ENCODE measurements at places on chromosomes 3 and 15.

DNA sequence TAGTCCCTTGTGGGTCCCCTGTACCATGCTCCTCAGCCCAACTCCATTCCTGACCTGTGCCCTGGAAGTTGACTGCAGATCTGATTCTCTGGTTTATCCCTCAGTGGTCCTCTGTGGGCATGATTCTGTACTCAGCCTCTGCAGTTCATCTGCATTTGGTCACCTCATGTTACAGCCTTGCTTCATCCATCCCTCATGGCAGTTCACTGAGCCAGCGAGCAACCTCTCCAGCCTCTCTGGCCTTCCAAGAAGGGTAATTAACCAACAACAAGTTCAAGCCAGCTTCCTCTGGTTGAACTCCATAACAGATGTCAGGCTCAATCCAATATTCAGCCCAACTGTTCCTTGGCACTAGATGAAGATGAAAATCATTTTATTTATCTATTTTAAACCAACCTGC lies 509.5 kb downstream of the NTRK3 start:
- DNase-seq: no peak

DNA sequence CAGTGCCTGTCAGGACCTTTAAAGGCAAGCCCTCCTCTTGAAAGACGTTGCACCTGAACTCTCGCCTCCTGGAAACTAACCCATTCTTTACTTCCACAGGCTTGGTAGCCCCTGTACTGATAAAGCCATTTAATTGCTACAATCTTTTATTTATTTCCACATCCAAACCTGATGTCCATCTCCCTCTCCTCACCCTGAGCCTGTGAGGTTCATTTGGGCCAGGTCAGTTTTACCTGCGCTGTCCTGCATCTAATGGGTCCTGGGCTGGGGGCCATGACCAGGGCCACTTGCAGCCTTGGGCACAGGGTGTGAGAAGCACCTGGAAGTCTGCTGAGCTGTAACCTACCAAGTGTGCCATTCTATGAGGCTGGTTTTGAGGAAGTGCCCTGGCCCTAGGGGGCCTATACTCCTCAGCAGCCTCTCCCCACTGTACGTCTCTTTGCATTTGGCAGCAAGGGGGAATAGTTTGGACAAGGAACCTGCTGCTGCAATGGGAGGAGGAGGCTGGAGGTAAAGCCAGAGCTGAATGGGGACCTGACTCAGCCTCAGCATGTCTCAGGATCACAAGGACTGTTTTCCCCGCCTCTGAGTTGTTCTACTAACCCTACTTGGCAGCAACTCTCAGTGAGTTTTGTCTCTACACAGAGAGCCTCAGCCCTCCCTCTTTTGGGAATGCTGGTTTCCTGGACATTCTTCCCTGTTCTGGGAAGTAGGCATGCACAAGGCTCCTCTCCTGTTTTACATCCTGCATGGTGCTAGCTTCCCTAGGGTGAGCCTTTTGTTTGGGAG lies 53.8 kb downstream of the WDR76 start:
- DNase-seq: no peak

- no peak for DNase-seq
Measured at GRCh38 chr3:71219744-71220638, 363.5 kb downstream of the FOXP1 start.

DNA sequence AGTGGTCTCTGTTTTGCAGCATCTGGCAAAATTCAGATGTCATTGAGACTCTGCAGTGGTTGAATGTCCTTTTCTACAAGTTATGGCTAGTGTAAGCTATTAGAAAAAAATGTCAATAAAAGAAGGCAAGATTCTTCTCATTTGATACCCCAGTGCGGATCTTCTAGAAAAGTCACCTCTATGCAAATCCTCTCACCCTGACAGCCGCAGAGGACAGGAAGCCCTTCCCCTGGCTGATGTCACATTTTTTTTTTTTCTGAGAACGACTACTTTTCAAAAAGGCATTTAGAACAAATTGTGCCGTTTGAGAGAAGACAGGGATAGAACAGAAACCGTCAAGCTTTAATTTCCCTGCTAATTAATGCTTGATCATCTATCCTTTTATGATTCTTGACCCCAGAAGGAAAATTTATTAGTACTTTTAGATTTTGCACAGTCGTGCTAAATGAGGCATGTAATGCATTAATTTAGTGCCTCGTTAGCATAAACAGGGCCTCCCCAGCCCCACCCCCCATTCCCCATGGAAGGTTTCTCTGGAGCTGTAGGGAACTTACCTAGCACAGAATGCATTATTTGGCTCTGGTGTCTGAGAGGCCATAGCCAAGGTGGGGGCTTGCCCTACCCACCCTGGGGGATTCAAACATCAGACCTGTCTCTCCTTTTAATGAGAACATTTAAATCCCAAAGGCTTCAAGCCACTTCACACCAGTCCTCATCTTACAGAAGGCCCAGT lies 183.8 kb downstream of the OPA1 start:
- no peak for DNase-seq

DNA sequence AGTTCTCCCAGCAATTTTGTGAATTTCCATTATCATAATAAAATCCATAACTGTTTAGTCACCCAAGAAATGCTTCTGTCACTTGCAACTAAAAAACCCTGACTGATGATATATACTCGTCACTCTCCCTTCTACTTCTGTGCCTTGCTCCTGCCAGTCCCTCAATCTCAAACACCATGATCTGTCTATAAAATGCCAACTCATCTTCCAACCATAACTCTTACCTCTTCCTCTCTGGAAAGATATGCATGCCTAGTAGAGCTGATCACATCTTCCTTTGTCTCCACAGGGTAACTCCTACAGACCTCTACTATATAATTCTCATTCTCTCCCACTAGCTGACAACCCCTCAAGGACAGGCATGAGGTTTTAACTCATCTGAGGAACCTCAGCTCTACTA lies 5.2 kb upstream of the VEPH1 start:
- no peak for DNase-seq

DNA sequence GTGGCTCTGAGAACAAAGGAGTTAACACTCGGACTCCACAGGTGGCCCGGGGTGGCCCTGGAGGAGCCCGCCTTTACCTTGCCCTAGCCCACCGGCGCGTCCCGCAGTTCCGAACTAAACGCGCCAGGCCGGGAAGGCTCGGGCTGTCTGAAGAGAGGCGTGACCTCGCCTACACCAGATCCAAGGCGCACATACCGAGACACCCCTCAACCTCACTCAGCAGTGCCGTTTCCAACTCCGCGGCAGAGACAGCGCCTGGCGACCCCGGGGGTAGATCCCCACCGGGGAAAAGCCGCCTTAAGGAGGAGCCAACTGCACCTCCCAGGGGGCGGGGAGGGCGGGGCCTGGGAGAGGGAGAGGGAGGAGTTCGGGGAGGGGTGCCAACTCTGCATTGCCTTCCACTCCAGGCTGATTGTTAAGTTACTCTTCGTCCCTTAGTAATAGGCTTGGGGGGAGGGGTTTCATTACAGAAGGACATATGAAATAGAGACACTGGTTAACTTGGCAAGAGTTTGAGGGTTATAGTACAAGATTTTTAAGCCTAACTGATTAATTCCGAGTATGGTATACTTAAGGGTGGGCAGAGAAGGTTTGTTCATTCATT lies at the start of gene DLG1:
TSS of gene DLG1 (minus strand) at position 272 of the 604 bp plus-strand sequence. CDS start 1,408 bp downstream, outside the sequence.
- peak; percentile 90 for DNase-seq

DNA sequence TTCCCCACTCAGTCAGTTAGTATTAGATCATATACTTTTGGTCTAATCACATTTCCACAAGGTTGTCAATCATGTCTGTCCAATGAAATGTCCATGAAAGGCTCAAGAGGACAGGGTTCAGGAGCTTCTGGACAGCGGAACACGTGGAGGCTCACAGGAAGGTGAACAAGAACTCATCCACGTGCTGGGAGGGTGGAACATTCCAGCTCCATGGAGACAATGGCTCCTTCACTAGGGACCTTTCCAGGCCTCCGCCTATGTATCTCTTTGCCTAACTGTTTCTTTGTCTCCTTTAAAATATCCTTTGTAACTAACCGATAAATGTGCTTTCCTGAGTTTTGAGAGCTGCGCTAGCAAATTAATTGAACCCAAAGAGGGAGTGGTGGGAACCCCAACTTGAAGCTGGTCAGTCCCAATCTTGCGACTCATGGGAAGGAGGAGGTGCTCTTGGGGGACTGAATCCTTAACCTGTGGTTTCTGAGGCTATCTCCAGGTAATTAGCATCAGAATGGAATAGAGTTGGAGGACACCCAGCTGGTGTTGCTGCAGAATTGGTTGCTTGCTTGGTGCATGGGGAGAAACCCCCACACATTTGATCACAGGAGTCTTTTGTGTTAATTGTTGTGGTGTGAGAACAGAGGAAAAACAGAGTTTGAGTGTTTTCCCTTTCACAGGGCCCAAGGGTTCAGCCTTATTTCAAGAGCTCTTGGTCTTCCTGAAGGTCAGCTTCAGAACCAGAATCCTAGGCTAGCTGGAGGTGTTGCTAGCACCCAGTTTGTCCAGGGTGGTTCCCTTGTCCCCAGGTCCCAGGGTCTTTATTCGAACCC lies 3.0 kb upstream of the TKT start:
- DNase-seq: no peak

All from AG08396 (cell line).